SIG-M5 (cell line): ENCODE measurements at places on chromosomes 4 and X.

GRCh38 chrX:63128509-63128908 is 222.6 kb downstream of the SPIN4 start:
- DNase-seq = no peak

DNA sequence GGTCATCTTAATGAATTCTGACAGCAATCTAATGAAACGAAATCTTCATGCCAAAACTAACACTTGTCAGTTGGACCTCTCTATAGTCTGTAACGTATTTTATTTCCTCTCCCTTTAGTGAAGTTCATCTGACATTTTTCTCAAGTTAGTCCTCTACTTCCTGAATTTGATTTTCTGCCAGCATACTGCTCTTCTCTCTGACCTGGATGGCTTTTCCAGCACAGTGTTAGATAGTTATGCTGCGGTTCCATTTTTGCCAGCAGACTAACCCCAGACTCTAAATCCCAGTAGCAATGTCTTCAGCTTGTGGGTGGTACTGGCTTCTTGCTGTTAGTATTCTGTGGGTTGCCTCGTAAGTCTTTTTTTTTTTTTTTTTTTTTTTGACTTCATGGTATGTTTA is 146.7 kb upstream of the VEGFC start:
- no peak for DNase-seq

GRCh38 chrX:8272821-8273220 is 101.8 kb upstream of the VCX2 start:
- DNase-seq = no peak

DNA sequence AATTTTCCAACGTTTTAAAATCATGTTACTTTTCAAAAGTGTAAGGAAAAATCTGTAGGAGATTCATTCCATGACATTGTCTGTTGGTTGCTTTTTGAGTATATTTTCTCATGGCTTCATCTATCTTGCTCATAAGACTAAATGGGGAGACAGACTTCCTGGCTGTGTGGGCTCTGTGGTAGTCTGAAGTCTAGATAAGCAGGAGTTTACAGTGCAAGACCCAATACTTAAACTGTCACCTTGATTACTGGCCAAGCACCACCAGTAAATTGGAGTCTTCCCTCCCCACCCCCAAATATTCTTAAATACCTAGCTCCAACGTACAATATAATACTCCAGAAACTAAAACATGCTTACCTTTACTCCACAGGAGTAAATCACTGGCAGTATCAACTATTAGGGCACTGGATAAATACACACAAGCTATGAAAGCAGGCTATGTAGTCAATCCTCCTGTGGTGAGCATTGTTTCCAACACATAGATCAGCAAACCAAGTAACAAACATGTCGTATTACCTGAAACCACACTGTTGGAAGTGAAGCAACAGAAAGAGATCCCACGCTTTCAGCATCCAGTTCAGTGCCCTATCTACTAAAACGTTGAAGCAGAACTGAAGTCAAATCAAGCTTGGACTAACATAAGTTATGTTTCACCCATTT is 6.2 kb downstream of the HNRNPD start:
- no peak for DNase-seq

GRCh38 chr4:1338752-1339414 is 8.1 kb upstream of the UVSSA start:
- no peak for DNase-seq
